Activated T-helper 1 cell treated with anti-CD3 and anti-CD28 coated beads, Interleukin-12 subunit alpha, Interleukin-12 subunit beta, Interleukin-2, Interleukin-4 antibody, amounts not matched to agents 30 ng/mL and 10 ng/mL and 1 ng/mL, durations not matched to agents 14 hours and 24 hours and 36 hours (primary cell): ENCODE measurements at places on chromosomes 16 and 17. TPM values are rescaled to one million over a fixed set of nuclear protein-coding genes. Genes with fewer than 3 reads are reported as not detected.

ASPSCR1 gene
- total RNA-seq = 32.2 and 33.8 TPM in 2 replicates

ST6GALNAC2 gene
- total RNA-seq = not detected in 2 replicates

NUPR1 gene
- total RNA-seq = not detected in 2 replicates

PIGL gene
- total RNA-seq = 45.7 and 46.1 TPM in 2 replicates

ASGR2 gene
- not detected in 2 replicates for total RNA-seq

ZFP3 gene
- 1.9 and 2.0 TPM in 2 replicates for total RNA-seq

TBC1D3G gene
- total RNA-seq = not detected in 2 replicates

CCDC200 gene
- total RNA-seq = 0.32 and 0.47 TPM in 2 replicates

ACLY gene
- total RNA-seq = 200 and 211 TPM in 2 replicates

GPT2 gene
- 20.9 and 22.3 TPM in 2 replicates for total RNA-seq

CRYM gene
- total RNA-seq = not detected in 2 replicates

RNF166 gene
- 42.4 and 45.0 TPM in 2 replicates for total RNA-seq

TMEM100 gene
- not detected in 2 replicates for total RNA-seq

MED1 gene
- total RNA-seq = 72.0 and 73.4 TPM in 2 replicates

GLP2R gene
- not detected in 2 replicates for total RNA-seq

ITGAL gene
- total RNA-seq = 259 and 287 TPM in 2 replicates

KREMEN2 gene
- 0.10 and 0.18 TPM in 2 replicates for total RNA-seq

EME1 gene
- total RNA-seq = 27.7 and 32.9 TPM in 2 replicates

TBC1D3H gene
- total RNA-seq = not detected in 2 replicates

SOST gene
- not detected in 2 replicates for total RNA-seq

TMEM235 gene
- not detected in 2 replicates for total RNA-seq

TNK1 gene
- 3.8 and 4.9 TPM in 2 replicates for total RNA-seq

SCGB1C2 gene
- total RNA-seq = not detected in 2 replicates

CD300H gene
- not detected in 2 replicates for total RNA-seq

TPSD1 gene
- not detected in 2 replicates for total RNA-seq

HBA1 gene
- total RNA-seq = not detected in 2 replicates
